Fibroblast of skin of back (primary cell): ENCODE measurements at places on chromosomes 5 and 9.
A peak's percentile ranks its signal among the peaks of the same experiment; 100 is the strongest.

GRCh38 chr9:116442528-116442927 lies 244.6 kb upstream of the TRIM32 start:
- no peak for DNase-seq

- DNase-seq: peak; percentile 86
Measured at GRCh38 chr5:79133657-79134451, 22.2 kb downstream of the BHMT start.

DNA sequence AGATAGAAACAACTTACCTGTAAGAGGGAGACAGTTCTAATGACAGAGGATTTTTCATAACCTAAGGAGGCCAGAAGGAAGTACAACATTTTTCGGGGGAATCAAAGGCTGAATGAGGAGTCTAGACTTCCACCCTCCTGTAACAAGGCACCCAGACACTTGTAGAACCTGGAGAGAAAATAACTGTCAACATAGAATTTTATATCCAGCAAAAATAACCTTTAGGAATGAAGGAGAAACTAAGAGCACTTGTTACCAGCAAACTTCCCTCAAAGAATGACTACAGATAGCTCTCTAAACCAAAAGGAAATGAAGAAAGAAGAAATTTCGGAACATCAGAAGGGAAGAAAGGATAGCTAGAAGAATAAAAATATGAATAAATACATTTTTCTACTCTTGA lies 25.9 kb upstream of the F2RL2 start:
- no peak for DNase-seq

GRCh38 chr9:103661663-103662062 lies 432.4 kb upstream of the SMC2 start:
- no peak for DNase-seq

DNA sequence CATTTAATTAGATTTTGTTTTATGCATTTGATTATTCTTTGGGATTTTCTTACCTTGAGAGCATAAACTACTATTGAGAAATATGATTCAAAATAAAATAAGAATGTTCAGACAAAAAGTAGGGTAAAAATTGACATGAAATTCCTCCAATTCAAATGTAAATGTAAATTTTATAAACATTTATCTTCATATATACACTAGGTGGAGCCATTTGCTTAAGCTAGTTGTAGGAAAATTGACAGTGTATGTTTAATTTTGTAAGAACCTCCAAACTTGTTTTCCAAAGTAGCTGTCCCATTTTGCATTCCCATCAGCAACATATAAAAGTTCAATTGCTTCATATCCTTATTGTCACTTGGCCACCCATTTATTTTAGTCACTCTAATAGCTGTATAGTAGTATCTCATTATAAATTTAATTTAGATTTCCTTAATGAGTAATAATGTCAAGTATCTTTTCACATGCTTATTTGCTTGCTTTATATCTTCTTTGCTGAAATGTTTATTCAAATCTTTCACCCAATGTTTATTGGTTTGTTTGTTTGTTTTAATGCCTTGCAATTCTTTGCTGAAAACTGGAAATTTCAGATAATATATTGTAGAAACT lies 37.6 kb upstream of the SLCO6A1 start:
- peak; percentile 15 for DNase-seq

DNA sequence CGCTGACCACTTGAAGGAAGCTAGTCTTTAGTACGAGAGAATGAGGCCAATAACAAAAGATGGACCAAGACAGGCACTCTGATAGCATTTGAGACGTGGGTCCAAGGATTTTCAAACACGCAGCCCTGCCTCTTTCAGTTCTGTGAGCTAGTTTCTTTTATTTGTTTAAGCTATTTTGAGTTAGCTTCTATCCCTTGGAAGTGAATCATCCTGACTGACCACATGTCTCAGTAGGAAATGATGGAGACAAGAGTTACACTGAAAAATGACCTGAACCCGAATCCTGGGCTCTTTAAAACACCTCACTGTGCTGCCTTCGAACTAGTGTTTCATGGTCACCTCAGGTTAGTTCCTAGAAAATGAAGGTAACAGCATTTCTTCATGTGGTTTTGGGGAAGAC lies 9.9 kb downstream of the TEK start:
- DNase-seq: peak; percentile 77

- DNase-seq: no peak
Measured at GRCh38 chr9:89553451-89554010, 51.3 kb upstream of the GADD45G start.

GRCh38 chr5:62342476-62342837 lies 36.5 kb downstream of the KIF2A start:
- DNase-seq: no peak

- DNase-seq: peak; percentile 12
Measured at GRCh38 chr5:180069589-180070247, 1.8 kb downstream of the RNF130 start.

GRCh38 chr5:113693701-113694100 lies 180.2 kb downstream of the YTHDC2 start:
- DNase-seq: no peak

GRCh38 chr5:72485430-72485974 lies 21.7 kb downstream of the ZNF366 start:
- no peak for DNase-seq

GRCh38 chr9:72946821-72947220 lies 6.0 kb downstream of the ALDH1A1 start:
- DNase-seq: no peak

DNA sequence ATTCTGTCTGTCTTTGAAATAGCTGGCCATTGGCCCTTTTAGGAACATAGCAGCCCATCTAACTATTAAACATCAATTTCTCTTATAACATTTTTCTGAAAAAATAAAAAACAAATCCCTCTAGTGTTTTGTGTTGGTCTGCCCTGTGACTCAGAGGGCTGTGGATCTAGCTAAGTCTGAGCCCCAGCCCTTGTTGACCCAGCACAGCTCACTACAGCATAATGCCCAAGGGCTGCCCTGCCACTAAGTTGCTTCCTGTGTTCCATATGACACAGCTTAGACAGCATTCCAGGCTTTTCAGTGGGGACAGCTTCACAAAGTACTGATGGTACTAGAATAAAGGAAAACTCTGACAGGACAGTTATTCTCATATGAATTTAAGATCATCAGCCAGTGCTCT lies 136.0 kb downstream of the SCAMP1 start:
- peak; percentile 90 for DNase-seq

- no peak for DNase-seq
Measured at GRCh38 chr5:148457183-148457620, 73.4 kb downstream of the FBXO38 start.

GRCh38 chr9:128148509-128149000 lies 698 bp upstream of the LCN2 start:
- no peak for DNase-seq

DNA sequence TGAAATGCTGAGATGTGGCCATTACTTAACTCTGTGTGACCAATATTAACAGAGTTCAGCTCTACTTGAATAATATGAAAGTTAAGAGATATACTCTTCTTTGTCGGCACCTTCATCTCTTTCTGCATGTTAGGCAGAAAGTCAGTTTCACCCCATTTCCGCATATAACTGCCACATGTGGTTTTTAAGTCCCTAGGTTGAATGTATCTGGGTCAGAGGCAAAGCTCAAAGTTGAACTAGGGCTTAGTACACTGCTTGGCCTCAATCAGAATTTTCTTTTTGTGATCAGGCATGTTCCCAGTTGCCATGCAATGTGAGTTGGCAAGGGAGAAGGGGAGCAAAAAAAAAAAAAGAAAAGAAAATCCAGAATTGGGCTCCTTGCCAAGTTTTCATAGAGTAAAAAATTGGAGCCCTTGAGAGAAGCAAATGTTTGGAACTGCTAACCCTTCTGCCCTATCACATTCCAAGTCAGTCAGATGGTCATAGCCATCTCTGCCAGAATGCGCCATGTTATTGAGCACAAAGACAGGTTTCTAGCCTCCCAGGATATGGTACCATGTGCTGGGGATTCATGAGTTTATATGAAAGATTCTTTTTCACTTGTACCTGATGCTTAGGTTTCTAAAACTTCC lies 251.2 kb upstream of the RORB start:
- DNase-seq: no peak

- DNase-seq: peak; percentile 54
Measured at GRCh38 chr9:83981126-83981871, 694 bp downstream of the RMI1 start.

DNA sequence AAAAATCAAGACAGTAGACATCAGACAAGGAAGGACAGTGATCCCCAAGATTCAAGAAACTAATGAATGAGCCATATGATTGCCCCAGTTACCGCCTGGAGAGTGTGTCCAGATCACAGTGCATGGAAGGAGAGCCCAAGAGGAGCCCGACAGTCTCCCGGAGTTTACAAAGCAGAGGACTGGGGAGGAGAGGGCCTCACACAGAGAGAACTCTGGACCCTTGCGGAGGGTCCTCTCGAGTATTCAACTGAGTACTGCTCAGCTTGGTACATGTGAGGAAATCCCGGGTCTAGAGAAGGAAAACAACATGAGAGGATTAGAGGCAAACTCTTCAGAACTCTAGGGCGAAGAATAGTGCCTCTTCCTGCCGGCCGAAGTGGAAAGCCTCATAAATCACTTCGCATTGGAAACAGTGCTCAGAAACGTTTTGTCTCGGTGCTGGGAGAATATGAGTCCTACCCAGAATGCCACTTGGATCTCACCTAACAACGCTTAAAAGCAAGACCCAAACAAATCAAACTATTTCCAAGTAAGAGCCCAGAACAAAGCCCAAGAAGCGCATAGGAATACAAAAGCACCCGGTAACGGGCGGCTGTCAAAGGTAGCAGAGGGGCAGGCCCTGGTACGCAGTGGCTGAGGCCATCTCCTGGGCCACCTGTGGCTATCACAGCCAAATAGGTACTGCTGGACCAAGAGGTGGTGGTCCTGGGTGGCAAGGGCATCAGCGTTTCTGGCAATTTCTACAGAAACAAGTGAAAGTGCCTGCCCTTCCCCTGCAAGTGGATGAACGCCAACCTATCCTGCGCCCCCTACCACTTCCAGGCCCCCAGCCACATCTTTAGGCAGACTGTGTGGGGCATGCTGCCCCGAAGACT lies 36.0 kb downstream of the FAM78A start:
- DNase-seq: no peak

DNA sequence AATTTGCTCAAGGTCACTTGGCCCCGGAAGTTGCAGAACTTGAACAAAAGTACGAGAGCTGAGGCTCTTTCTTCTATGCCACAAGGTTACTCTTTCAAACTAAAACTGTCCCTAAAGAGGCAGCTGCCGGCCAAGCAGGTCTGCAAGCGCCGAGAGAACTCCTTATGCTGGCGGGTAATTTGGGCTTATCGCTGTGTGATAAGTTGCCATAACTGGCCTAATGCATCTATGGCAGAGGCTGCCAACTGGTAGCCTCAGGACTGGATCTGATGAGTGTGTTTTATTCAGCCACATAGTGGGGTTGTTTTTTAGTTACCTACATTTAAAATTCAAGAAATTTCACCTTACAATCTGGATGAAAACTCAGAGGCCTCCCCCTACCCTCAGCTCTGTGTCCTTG lies 68.1 kb upstream of the SPOCK1 start:
- DNase-seq: no peak

- no peak for DNase-seq
Measured at GRCh38 chr5:176583076-176583475, 26.9 kb downstream of the GPRIN1 start.

- peak; percentile 74 for DNase-seq
Measured at GRCh38 chr5:38755181-38755580, 90.6 kb upstream of the OSMR start.

- no peak for DNase-seq
Measured at GRCh38 chr9:135941288-135941995, 19.7 kb downstream of the UBAC1 start.
